ENCODE measurements at places on chromosomes 6 and 20.

DNA sequence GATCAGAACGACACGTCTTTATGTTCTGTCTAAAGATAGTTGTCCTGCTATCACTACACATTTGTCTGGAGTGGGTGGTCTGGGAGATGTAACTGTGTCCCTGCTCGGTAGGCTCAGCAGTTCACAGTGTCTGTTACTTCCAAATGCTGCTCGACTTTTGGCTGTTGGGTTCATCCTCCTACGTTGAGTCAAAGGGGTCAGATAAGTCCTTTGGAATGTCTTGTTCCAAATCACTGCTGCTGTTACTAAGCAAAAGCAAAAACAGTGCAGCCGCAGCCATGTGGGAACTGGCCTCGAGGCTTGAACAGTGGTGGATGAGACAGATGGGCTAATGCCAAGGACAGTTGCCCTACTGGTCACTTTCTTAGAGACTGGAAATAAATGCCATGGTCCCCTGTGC is 272.2 kb upstream of the MAP3K7 start:
- DNase-seq = no peak

DNA sequence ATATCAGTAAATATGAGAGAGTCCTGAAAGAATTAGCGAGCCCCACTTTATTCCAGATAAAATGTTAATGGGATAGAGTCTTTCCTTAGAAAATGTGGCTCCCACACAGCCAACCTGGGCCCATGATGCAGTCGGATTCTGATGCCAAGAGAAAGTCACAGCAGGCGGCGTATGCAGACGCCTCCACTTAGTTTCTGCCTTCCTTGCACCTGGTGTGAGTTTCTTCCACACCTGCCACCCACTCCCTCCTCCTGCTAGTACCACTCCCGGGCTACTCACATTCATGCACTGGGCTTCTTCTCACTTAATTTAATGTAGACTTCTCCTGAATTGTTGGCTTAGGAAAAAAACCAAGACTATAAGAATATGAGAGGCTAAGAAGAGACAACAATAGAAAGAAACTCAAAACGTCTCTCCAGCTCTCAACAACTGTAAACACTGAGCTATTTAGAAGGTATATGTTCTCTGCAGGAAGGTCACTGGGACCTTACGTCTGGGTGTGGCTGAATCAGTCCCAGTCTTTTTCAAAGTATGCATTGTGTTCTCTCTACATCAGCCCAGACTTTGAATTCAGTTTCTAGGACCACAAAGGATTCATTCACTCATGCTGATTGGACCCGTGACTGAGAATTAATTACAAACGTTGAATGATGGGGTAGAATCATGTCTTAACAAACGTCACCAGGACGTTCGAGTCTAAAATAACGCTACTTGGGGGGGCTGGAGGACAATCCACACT is 70.4 kb downstream of the GCNT2 start:
- DNase-seq = no peak

DNA sequence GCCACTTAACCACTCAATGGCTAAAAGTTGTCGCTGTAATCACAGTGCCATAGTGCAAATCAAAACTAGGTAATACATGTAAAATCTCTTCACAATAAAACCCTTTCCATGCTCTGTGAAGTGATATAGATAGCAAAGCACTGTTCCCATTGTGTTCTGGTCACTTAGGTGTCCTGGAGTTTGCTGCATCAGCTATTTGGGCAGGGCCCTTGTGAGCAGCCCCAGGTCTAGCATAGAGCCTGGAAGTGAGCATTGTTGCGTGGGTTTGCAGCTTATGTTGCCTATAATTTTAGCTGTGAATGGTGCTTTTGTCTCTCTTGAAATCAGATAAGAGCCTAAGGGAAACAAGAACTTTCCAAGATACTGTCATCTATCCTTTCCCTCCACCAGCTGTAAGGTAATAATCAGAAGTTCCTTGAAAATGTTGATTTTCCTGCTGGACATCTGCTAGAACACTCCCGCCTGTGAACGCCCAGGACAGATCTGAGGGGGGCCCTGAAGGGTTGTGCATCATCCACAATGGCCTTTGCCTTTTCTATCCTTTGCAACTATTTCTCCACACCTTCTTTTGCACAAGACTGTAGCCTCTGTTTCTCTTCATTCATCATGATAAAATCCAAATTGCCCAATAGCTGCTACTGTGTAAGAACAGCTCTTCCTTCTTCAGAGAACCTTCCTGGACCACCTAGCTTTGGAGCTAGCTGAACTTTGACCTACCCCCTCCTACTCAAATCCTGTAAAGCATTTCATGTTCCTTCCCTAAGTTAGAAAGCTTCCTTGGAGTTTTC is 57.0 kb downstream of the TNFAIP3 start:
- DNase-seq = no peak

DNA sequence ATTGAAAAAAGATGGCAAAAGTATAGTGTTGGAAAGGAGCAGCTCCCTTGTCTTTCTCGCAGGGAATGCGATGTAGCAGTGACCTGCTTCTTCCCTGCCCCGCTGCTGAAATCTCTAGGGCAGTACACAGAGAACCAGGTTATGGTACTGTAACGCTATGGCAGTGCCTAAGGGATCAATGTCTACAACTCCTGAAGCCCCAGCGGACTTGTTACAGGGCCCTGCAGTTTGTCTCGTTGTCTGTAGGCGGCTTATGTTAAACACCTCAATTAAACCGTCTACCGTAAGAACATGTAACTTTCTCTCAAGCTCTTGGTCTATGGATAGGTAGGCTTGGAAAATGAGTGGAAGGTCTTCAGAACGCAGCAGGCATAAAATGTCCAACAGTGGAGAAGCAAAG is 44.8 kb upstream of the SLC17A4 start:
- DNase-seq = no peak

GRCh38 chr20:38559764-38560163 is 21.2 kb upstream of the ADIG start:
- no peak for DNase-seq

DNA sequence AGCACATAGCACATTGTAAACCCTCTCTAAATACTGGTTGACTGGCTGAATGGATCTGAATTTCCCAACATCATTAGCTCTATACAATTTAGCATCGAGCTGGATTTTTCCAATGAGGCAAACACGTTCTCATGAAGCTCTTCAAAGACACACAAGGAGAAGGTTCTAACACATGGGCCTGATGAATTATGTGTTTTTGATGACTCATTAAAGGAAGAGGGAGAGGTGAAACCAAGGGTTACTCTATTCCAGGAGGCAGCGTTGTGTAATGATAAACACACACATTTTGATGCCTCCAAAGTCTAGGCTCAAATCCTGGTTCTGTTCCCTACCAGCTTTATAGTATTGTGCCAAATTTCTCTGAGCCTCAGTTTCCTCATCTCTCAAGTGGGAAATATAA is 84.3 kb downstream of the PFDN4 start:
- DNase-seq = no peak

DNA sequence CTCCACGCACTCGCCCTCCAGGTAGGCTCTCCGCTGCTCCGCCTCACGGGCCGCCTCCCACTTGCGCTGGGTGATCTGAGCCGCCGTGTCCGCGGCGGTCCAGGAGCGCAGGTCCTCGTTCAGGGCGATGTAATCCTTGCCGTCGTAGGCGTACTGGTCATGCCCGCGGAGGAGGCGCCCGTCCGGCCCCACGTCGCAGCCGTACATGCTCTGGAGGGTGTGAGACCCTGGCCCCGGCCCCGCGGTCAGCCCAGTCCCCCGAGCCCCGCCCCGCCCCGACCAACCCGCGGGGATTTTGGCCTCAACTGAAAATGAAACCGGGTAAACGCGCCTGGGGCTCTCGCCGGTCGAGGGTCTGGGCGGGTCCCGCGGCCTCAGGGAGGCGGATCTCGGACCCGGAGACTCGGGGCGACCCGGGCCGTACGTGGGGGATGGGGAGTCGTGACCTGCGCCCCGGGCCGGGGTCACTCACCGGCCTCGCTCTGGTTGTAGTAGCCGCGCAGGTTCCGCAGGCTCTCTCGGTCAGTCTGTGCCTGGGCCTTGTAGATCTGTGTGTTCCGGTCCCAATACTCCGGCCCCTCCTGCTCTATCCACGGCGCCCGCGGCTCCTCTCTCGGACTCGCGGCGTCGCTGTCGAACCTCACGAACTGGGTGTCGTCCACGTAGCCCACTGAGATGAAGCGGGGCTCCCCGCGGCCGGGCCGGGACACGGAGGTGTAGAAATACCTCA is 598 bp downstream of the HLA-B start:
- no peak for DNase-seq

DNA sequence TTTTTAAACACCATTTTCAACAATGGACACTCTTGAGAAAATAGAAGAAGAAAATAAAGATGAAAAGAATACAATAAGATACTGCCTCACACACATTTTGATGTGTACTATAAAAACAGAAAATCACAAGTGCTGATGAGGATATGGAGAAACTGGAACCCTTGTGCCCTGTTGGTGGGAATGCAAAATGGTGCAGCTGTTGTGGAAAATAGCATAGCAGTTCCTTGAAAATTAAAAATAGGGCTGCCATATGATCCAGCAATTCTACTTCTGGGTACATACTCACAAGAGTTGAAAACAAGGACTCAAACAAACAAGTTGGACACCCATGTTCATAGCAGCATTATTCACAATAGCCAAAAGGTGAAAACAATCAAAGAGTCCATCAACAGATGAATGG is 173.0 kb downstream of the KIF16B start:
- DNase-seq = no peak

DNA sequence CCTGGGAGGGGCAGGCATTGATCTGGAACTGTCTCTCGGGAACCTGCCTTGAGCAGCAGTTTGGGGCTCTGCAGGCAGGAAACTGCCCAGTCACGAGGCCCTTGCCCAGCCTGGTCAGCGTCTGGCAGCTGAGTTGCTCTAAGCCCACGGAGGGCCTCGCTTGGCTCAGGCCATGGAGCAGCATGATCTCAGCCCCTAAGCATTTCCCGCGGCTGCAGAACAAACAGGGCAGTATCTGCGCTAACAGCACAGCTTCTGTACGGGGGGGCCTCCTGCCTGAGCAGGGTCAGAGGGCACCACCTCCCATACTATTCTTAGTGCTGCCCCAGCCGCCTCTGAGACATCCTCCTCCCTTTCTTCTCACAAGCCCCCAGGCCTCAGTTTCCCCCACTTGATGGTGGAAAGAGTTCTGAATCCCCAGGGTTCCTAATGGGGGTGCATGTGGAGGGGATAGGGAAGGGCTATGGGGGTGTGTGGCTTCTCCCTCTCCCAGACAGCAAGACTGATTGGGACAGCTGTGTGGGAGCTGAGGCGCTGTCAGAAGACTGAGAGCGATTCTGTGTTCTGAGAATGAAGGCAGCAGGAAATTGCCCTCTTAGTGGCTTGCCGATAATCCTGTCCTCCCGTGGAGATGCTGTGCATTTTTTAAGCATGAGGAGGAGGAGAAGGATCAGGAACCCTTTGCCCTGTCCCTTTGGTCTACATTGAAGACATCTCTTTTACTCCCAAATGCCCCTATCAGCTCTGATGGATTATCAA is 46.4 kb downstream of the MOCS1 start:
- no peak for DNase-seq

- DNase-seq = no peak
These were observed 49.7 kb downstream of the GOPC start for GRCh38 chr6:117552618-117553017.

DNA sequence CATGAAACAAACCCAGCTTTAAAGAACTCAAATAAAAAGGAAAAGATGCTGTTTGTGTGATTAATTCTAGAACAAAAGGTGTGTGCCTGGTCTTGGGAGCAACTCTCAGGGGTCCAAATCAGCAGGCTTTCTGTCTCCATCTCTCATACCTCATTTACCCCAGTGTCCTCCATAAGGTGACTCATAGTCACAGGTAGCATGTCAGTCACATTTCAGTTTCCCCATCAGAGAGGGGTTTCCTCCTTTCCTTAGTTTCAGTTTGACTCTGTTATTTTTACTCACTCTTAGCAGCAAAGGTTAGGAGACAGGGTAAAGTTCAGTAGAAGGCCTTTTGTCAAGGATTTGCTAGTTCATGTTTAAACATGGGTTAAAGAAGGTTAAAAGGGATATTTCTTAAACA is 46.2 kb downstream of the OGFRL1 start:
- DNase-seq = no peak

- DNase-seq = no peak
These were observed 124.1 kb downstream of the CBLN4 start for GRCh38 chr20:55881204-55881603.

- no peak for DNase-seq
These were observed at the start of gene R3HDML for GRCh38 chr20:44336725-44337380. Gene R3HDML (plus strand): TSS chr20:44337043. CDS start chr20:44337158, 115 bp downstream.

DNA sequence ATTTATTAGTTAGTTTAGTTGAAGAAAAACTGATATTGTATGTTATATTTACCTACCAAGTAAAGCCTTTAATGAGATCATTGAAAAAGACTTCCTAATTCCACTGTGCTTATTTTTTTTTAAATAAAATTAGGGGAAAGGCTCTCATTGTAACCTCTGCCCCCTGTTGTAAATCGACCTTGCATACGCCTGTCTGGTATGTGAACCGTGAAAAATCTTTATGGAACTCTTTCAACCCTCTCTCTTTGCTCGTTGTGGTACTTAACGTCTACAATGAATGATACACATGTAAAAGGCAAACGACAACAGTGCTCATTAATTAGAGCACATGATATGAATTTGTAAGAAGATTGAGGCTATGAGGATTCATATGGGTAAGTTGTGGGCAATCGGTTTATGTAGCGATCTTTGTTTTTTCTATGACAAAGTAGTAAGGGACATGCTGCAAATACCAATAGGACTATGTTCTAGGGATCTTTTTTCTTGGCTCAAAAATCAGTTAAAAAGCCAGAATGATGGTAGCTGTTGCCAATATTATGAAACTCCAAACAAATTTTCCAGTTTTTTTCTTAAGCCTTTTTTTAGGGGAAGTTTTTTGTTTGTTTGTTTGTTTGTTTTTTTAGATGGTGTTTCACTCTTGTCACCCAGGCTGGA is 119.0 kb upstream of the MCHR2 start:
- no peak for DNase-seq

DNA sequence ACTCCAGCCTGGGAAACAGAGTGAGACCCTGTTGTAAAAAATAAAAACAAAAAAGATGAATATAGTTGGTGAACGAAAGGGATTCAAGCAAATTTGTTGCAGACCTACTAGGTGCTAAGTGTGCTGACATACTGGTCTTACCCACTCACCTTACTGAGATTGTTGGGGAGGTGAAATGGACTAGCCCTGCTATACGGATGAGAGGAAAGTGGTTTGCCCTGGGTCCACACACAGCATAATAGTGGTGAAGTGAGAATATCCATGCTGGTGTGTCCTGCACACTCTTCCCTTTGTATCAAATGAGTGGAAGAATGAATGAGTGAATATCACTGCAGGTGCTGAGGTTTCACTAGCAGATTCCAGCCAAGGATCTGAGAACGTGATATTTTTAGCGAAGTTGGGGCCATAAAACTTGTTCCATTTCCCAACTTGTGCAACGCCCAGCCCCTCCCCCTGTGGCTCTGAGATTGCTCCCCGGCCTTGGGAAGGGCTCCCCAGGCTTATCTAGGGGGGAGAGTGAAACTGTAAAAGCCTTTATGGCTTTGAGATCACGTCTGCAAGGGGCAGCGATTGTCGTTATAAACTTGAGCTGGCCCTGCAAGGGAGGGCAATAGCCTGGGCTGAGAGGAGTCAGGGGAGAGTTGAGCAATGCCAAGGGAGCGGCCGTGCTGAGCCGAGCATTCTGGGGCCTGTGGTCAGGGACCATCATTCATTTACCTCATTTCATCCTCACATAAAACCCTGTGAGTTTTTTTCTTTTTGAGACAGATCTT is 33.2 kb upstream of the TTPAL start:
- no peak for DNase-seq

- no peak for DNase-seq
These were observed 167.0 kb downstream of the EYA4 start for GRCh38 chr6:133408132-133408531.
